ENCODE measurements at places on chromosomes 11 and 22. TPM values are rescaled to one million over a fixed set of nuclear protein-coding genes. Genes with fewer than 3 reads are reported as not detected.

PIH1D2 gene
- 1.4 TPM for total RNA-seq

CPT1B gene
- total RNA-seq = 5.8 TPM

CHADL gene
- 1.6 TPM for total RNA-seq

CRYBB2 gene
- total RNA-seq = not detected

ANKRD42 gene
- total RNA-seq = 11.5 TPM

CCDC81 gene
- not detected for total RNA-seq

YPEL1 gene
- 4.9 TPM for total RNA-seq

PLXNB2 gene
- 251 TPM for total RNA-seq

HORMAD2 gene
- not detected for total RNA-seq

MRGPRF gene
- 1.2 TPM for total RNA-seq

Measured in kidney epithelial cell (primary cell).